Camera-type eye (tissue), 1 donor: ENCODE measurements at places on chromosomes 16 and 17. TPM values are rescaled to one million over a fixed set of nuclear protein-coding genes. Genes with fewer than 3 reads are reported as not detected.

Gene MT1B
- total RNA-seq = not detected

Gene CD300LG
- total RNA-seq = 0.38 TPM

Gene VAT1L
- total RNA-seq = 29.2 TPM

Gene DNAI2
- total RNA-seq = 0.44 TPM

Gene USH1G
- total RNA-seq = 0.66 TPM

Gene CBFA2T3
- 5.6 TPM for total RNA-seq

Gene ZNF385C
- 4.0 TPM for total RNA-seq

Gene PPY
- not detected for total RNA-seq

Gene TNFRSF17
- not detected for total RNA-seq

Gene UBE2O
- 51.3 TPM for total RNA-seq

Gene HEATR3
- total RNA-seq = 24.5 TPM

Gene THAP11
- total RNA-seq = 42.2 TPM

Gene CDRT15
- total RNA-seq = not detected

Gene TRAF4
- total RNA-seq = 28.9 TPM

Gene OR3A3
- total RNA-seq = not detected

Gene WIPI1
- total RNA-seq = 39.4 TPM

Gene HOXB1
- total RNA-seq = not detected

Gene PRCD
- total RNA-seq = 14.3 TPM

Gene DUSP14
- 9.7 TPM for total RNA-seq

Gene SLC5A10
- total RNA-seq = 0.11 TPM

Gene LITAFD
- total RNA-seq = not detected

Gene OR2C1
- total RNA-seq = 0.99 TPM

Gene PRKCB
- total RNA-seq = 32.5 TPM

Gene TPSG1
- not detected for total RNA-seq

Gene TBC1D3C
- total RNA-seq = not detected

Gene ITGAX
- 1.8 TPM for total RNA-seq

Gene KRTAP2-2
- not detected for total RNA-seq

Gene GALK1
- total RNA-seq = 14.5 TPM

Gene ARL5C
- 1.3 TPM for total RNA-seq

Gene ELMO3
- 1.4 TPM for total RNA-seq

Gene TMIGD1
- not detected for total RNA-seq

Gene RRAD
- 52.9 TPM for total RNA-seq

Gene KRT17
- 39.9 TPM for total RNA-seq

Gene KRT36
- total RNA-seq = not detected

Gene CRHR1
- total RNA-seq = 20.6 TPM

Gene NPIPA3
- 1.0 TPM for total RNA-seq
